ENCODE measurements at places on chromosomes 3 and 15. TPM values are rescaled to one million over a fixed set of nuclear protein-coding genes. Genes with fewer than 3 reads are reported as not detected.

MCF2L2 gene
- total RNA-seq = 0.38 TPM

DNA sequence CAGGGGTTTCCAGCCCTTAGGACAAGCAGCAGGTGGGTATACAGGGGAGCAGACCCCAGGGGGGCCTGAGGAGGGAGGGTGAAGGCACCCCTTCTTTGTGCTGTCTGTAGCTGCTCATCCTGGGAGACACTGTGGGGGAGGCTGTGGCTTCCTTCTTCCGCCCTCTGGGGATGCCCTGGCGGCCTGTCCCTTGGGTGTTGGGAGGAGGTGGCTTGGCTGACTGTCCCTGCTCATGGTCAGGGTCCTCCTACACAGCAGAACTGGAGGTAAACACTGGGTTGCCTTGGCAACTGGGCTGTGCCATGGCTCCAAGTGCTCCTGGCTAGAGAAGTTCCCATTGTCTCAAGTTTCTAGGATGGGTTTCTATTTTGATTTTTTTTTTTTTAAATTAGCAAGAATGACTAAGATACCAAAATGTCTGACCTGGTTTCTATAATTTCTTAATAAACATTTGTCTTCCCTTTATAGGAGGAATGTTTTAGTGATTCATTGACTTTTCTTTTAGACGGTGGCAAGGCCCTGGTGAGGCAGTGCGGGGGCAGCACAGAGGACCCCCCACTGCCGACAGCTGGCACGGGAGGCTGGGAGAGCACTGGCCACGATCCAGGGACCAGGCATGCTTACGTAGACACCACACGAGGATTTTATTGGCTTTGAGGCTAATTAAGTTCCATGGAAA lies 12.4 kb downstream of the KLF13 start:
- DNase-seq = peak; percentile 92

- DNase-seq = no peak
Observed at GRCh38 chr3:158106766-158107471, 699 bp upstream of the SHOX2 start.

GRCh38 chr3:139533781-139534454 lies 5.6 kb downstream of the RBP1 start:
- no peak for DNase-seq

IGSF10 gene
- 5.7 TPM for total RNA-seq

LRTM1 gene
- total RNA-seq = not detected

DNA sequence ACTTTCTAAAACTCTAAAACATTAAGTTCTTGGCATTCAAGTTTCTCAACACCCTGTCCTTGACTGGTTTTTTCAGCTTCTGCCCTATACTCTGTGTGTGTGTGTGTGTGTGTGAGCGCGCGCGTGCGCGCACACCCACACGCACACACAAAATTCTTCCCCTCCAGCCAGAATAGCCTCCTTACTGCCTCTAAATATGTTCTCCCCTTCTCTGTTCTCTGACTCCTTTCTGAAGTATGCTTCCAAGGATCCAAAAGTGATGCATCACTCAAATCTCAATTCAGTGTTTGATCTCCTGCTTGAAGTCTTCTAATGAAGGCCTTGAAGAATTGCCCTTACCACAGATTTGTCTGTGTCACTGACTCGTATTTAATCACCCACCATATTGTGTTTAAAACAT lies 129.8 kb downstream of the SLC25A26 start:
- DNase-seq = no peak

GRCh38 chr3:28348265-28348628 lies 274 bp upstream of the ZCWPW2 start:
- DNase-seq = no peak

- DNase-seq = no peak
Observed at GRCh38 chr3:47603332-47603731, 24.7 kb upstream of the CSPG5 start.

DNA sequence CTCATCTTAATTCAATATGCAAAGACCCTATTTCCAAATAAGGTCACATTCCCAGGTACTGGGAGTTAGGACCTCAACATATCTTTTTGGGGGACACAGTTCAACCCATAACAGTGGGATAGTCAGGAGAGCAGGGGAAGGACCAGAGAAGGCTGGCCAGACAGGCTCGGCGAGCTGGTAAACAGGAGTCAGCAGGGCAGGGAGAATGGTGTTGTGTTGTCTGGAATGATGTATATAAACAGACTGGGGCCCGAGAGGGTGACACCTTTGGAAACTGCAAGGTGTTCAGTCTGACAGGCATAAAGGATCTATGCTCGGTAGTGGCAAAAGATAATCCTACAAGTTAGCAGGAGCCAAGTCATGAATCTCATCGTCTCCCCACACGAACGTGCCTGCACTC lies 10.1 kb upstream of the PPP1R2 start:
- DNase-seq = no peak

- DNase-seq = no peak
Observed at GRCh38 chr3:160569894-160570652, 4.7 kb upstream of the KPNA4 start.
